A549 treated with ZK216348 at 1 μM for 4 hours (cell line): ENCODE measurements at places on chromosomes 4 and X. TPM values are rescaled to one million over a fixed set of nuclear protein-coding genes. Genes with fewer than 3 reads are reported as not detected.

PPBP gene
- total RNA-seq = not detected in 5 replicates

EGFL6 gene
- total RNA-seq = not detected in 5 replicates

UGT8 gene
- total RNA-seq = 0.08 to 0.15 TPM (median 0.11 TPM) in 5 replicates

RXFP1 gene
- not detected in 5 replicates for total RNA-seq

PLP1 gene
- total RNA-seq = not detected in 5 replicates

DKK2 gene
- total RNA-seq = not detected in 5 replicates
